ENCODE measurements at places on chromosomes 1 and 21. TPM values are rescaled to one million over a fixed set of nuclear protein-coding genes. Genes with fewer than 3 reads are reported as not detected.

DNA sequence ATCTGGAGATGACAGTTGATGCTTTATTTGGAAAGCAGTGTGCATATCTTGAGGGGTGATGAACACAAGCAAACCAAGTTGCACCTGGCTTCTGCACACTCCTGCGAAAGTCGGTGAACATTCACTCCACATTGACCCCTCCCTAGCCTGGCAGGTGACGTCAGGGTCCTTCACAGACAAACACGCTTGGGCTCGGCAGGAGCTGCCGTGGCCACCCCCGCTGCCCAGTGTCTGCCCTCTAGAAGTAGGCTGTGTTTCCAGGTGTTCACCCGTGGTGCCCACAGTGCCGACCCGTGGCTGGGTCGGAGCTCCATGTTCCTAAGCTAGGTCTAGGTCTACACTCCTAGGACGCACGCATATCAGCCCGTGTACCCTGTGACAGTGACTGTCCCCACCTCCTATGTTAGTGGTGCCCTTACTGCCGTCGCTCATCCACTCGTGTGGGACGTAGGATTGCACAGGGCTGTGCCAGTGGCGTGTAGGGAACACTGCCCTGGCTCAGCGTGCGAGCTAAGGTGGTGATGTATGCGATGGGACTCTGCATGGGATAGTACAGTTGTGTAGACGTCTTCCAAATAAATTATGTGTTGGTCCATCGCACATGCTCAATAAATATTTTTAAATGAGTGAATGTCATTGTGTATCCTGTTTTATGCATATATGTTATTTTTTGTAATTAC is 29.0 kb downstream of the PRMT2 start:
- peaks cover 14% of the 10 kb centered on the region for H3K4me1 ChIP-seq
- peaks cover 15% of the 10 kb centered on the region for H3K36me3 ChIP-seq
- peaks cover 2% of the 10 kb centered on the region for H3K27me3 ChIP-seq
- DNase-seq = no peak
- no peak overlapping the region for H3K4me3 ChIP-seq
- no peak overlapping the region for H3K27ac ChIP-seq

DNA sequence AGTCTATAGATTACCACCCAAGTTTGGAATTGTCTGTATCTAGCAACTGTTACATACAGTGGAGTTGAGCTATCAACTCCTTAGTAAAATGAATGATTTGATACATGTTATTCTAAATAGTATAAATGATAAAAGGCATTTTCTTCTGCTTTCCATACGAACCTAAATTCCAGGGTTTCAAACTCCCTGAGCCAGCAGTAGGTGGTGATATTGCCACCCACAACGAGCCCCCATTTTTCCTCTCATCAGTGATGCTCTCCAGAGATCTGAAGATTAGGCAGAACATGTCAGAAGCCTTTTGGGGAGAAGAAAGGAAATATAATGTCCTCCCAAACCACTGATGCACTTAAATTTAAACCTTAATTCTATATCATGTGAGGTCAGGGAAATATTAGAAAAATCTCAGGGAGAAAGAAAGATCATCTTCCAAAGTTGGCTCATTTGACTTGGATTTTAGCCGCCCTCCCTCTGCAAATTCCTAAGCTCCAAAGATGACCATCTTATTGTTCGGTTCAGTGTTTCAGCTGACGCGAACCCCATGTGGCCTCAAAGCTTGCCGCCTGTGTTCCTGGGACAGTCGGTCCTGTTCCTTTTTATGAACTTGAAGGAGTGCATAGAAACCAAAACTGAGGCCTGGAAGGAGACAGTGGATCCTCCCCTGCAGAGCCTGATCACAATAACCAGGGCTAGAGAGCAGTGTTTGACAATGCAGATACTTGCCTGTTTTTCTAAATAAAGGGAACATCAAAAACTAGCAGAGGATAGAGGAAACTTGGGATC is 2.3 kb downstream of the EVA1C start:
- no peak for DNase-seq
- peaks cover 33% of the 10 kb centered on the region for H3K4me1 ChIP-seq
- no peak overlapping the region for H3K4me3 ChIP-seq
- H3K36me3 ChIP-seq = no peaks in the 10 kb centered on the region

GRCh38 chr1:79646880-79647279 is 640.4 kb upstream of the ADGRL4 start:
- H3K27me3 ChIP-seq = no peaks in the 10 kb centered on the region
- no peaks in the 10 kb centered on the region for H3K36me3 ChIP-seq
- no peaks in the 10 kb centered on the region for H3K4me1 ChIP-seq
- no peak for DNase-seq

The ATP1A4 gene
- not detected for total RNA-seq

DNA sequence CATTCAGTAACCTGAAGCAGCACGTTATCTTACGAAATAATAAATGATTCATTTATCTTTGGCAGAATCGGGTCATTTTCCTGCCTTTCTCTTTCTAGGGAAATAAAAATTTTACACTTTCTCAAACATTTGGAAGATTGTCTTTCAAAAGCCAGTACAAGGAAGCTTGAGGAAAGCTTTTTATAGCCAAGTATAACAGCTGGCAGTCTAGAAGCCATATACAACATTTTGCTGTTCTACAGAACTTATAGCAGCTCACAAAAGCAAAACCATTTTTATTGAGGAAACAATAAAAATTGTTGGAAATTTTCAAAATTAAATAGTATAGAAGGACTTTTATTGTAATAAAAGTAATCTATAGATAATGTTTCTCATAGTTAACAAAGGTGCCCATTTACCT is 448.6 kb downstream of the SMYD3 start:
- no peak for DNase-seq
- no peak overlapping the region for H3K27ac ChIP-seq
- no peaks in the 10 kb centered on the region for H3K4me1 ChIP-seq
- no peaks in the 10 kb centered on the region for H3K27me3 ChIP-seq

The LRRN2 gene
- not detected for total RNA-seq

GRCh38 chr1:24643363-24644099 is 429 bp downstream of the SRRM1 start:
- peak; percentile 43 for DNase-seq
- H3K27me3 ChIP-seq = no peaks in the 10 kb centered on the region
- peaks cover 44% of the 10 kb centered on the region for H3K36me3 ChIP-seq

The IRF2BP2 gene
- 139 TPM for total RNA-seq

The IGSF5 gene
- total RNA-seq = not detected

DNA sequence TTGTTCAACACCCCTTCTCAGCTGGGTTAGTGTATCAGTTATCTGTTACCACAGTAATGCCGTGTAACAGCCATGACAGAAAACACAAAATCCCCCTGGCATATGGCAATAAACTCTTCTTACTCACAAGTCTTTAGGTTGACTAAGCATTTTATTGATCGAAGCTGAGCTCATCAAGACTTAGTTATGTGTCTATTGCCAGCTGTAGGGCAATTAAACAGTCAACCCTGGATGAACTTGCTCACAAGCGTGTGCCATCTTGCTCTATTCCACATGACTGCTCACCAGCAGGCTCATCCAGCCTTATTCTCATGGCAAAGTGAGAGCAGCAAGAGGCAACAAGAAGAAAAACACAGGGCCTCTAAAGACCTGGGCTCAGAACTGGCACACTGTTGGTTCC is 333.8 kb upstream of the PTBP2 start:
- H3K36me3 ChIP-seq = no peaks in the 10 kb centered on the region
- H3K4me1 ChIP-seq = no peaks in the 10 kb centered on the region
- H3K4me3 ChIP-seq = no peak overlapping the region
- no peak overlapping the region for H3K27ac ChIP-seq

- H3K4me1 ChIP-seq = no peaks in the 10 kb centered on the region
- no peaks in the 10 kb centered on the region for H3K36me3 ChIP-seq
- DNase-seq = no peak
- H3K4me3 ChIP-seq = no peak overlapping the region
These were observed 576.9 kb upstream of the B3GALT2 start for GRCh38 chr1:193763266-193763665.

DNA sequence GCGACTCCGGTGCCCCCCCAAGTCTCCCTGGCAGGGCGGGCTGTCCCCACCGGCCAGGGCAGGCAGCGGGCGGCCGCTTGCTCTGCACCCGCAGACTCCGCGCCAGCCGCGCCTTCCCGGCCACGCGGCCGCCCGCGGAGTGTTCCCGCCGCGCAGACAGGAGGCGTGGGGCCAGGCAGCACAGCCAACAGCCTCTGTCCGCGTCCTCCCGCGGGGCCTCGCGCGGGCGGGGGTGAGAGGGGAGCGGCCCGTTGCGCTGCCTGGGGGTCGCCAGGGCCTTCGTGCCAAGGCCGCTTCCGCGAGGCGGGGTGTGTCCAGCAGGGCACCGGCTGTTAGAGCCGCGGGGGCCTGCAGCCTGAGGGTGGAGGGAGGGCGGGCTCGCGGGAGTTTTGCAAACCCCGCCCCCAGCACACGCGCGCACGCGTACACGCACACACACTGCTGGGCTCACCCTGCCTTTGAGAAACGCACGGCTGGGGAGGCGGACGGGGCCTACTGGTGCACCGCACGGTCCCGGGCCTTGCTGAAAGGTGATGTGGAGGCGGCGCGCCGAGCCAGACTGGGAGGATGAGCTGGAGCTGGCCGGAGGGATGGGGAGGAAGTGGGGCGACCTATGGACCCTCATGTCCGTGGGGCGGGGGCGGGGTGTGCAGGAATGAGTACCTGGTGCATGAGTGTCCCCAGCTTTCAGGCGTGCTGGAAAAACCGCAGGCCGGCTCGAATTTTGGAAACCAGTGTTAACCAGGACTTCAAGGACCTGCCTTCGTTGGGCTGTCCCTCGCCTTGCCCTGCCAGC is 41.5 kb downstream of the KIAA1614 start:
- no peak overlapping the region for H3K27ac ChIP-seq
- H3K36me3 ChIP-seq = peaks cover 14% of the 10 kb centered on the region
- H3K4me1 ChIP-seq = peaks cover 8% of the 10 kb centered on the region
- peak; percentile 74 for DNase-seq

- H3K4me3 ChIP-seq = no peak overlapping the region
- H3K4me1 ChIP-seq = peaks cover 2% of the 10 kb centered on the region
- DNase-seq = no peak
- H3K27me3 ChIP-seq = peaks cover 1% of the 10 kb centered on the region
- no peaks in the 10 kb centered on the region for H3K36me3 ChIP-seq
These were observed 16.2 kb downstream of the OLFML2B start for GRCh38 chr1:162007466-162007865.

DNA sequence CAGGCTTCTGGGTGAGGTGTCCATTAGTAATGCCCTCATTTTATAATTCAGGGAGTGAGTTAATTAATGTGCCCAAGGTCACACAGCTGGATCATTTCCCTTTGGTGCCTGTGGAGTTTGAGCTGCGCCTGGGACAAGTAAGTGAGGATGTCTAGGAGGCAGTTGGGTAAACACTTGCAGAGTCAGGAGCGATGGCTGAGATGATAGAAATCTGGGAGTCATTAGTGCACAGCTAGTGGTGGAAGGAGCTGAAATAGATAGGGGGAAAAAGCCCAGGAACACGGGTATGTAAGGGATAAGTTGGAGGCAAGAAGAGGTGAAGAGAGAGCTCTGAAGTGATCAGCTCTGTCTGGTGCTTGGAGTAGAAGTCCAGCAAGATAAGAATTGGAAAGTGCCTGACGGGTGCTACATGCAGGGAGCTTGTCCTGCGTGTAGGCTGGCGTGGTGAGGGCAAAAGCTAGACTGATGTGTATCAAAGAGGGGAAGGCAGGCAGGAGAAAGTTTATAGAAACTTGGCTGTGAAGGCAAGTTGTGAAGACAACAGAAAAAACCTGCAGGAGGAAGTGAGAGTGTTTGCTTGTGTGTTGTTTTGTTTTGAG is 1.7 kb upstream of the SCAF4 start:
- peaks cover 6% of the 10 kb centered on the region for H3K4me1 ChIP-seq
- H3K27me3 ChIP-seq = no peaks in the 10 kb centered on the region
- H3K36me3 ChIP-seq = no peaks in the 10 kb centered on the region
- no peak overlapping the region for H3K4me3 ChIP-seq
- DNase-seq = no peak

DNA sequence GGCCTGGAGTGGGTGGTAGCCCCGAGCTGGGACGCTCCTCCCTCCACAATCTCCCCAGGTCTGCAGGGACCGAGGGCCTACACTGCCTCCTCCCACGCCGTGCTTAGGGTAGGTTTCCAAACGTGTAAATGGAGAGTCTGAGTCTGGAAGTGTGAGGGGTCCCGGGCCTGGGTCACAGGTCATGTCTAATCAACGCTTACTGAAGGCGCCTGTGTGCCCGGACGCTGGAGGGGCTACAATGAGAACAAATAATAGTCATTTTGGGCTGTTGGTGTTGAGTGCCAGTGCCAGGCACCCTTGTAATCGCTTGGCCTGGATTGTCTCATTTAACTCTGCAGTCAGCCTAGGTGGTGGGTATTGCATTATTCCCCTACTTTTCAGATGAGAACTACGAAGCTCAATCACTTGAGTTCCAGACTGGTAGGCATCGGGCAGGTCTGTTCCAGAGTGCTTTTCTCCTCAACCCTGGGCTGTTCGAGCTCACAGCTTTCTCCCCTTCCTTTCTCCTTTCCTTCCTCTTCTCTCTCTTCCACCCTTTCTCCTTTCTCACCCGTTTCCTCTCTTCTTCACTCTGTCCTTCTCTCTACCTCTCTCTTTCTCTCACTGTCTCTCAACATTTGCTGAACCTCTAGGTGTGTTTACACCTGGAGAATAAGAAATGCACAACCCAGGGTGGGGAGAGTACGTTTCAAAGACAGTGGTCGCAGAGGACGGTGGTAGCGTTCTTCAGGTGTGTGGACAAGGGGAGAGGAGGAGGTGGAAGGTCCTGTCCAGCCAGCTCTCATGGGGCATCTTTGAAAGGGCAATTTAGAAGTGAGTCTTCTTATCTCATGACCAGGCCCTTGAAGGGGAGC is 883 bp downstream of the SLC66A1 start:
- peak overlapping the region; percentile 35 for H3K27ac ChIP-seq
- DNase-seq = no peak
- H3K36me3 ChIP-seq = no peaks in the 10 kb centered on the region
- H3K4me1 ChIP-seq = peaks cover 35% of the 10 kb centered on the region
- H3K4me3 ChIP-seq = peak overlapping the region; percentile 71

GRCh38 chr1:17658837-17659236 is 96.3 kb upstream of the ACTL8 start:
- H3K27me3 ChIP-seq = peaks cover 2% of the 10 kb centered on the region
- DNase-seq = no peak
- no peak overlapping the region for H3K4me3 ChIP-seq

DNA sequence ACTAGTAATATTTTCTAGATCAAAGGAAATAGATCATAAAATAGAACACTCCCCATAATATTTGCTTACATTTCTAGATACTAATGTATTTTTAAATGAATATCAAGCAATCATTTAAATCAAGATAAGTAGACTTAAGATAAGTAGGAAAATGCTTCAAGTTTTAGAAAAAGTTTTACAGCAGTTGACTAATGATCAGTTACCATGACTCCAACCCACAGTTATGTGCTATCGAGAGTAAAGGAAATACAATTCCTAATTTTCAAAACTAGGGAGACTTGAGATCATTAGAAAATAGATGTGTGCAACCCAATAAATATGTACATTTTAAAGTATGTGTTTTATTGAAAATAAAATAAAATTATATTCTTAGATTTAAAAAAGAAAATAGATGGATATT is 95.0 kb downstream of the DENND1B start:
- H3K27me3 ChIP-seq = no peaks in the 10 kb centered on the region
- no peak overlapping the region for H3K27ac ChIP-seq
- no peak overlapping the region for H3K4me3 ChIP-seq
- DNase-seq = no peak
- no peaks in the 10 kb centered on the region for H3K36me3 ChIP-seq
